ENCODE measurements at places on chromosomes 4 and X.

- DNase-seq = no peak
These were observed 309.7 kb downstream of the PACRGL start for GRCh38 chr4:21009956-21010355.

GRCh38 chr4:155430895-155431795 lies 54.4 kb upstream of the MAP9 start:
- no peak for DNase-seq

- DNase-seq = peak; percentile 38
These were observed 13.1 kb upstream of the AMTN start for GRCh38 chr4:70505151-70505748.

DNA sequence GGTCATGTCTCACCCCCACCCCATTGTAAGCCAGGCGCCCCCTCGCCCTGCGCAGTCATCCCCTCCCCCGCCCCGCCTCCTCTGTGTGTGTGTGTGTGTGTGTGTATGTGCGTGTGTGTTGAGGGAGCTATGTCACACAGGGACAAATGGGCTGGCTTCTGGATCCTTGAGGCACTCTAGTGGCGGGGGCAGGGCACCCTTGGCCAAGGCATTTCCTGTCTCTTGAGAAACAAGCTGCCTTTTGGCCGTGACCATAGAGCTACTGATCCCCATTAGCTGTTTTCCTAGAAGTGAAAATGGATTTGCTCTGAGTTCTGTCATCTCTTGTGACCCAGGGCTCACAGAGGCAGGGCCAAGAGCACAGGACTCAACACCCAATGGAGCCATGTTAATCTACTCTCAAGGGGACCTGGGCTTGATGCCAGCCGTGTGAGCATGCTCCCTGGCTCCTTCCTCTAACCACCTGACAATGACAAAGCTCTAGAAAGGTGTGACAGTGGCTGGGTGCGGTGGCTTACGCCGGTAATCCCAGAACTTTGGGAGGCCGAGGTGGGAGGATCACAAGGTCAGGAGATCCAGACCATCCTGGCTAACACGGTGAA lies 162.5 kb upstream of the BCOR start:
- peak; percentile 29 for DNase-seq

GRCh38 chrX:103628386-103629317 lies at the start of gene TCEAL1:
TSS of gene TCEAL1 (plus strand) at chrX:103628975. CDS start at chrX:103629917, 942 bp downstream.
- peak; percentile 44 for DNase-seq

- no peak for DNase-seq
These were observed at the start of gene MAGEB1 for GRCh38 chrX:30246769-30247489. TSS of gene MAGEB1 (plus strand) at chrX:30247146. CDS start at chrX:30250494, 3,348 bp downstream.

GRCh38 chrX:22039541-22039940 lies 7.4 kb downstream of the PHEX start:
- no peak for DNase-seq

GRCh38 chr4:72505314-72505744 lies 63.7 kb downstream of the ADAMTS3 start:
- peak; percentile 61 for DNase-seq

DNA sequence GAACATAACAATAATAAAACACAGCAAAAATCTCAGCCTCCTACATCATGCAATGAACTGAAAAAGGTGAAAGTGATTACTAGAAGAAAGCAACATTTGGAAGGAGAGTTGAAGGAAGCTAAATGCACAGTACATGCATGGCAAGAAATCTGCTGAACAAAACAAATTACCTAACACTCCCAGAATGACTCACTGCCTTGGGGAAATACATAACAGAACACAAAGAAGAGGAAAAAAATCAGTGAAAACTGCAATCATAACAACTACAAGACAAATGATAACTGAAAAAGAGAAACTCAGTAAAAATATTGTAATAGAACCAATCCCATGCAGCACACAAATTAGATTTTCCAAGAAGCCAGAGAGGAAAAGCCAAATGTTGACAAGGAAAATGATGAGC lies 1513.2 kb downstream of the ARAP2 start:
- peak; percentile 9 for DNase-seq

DNA sequence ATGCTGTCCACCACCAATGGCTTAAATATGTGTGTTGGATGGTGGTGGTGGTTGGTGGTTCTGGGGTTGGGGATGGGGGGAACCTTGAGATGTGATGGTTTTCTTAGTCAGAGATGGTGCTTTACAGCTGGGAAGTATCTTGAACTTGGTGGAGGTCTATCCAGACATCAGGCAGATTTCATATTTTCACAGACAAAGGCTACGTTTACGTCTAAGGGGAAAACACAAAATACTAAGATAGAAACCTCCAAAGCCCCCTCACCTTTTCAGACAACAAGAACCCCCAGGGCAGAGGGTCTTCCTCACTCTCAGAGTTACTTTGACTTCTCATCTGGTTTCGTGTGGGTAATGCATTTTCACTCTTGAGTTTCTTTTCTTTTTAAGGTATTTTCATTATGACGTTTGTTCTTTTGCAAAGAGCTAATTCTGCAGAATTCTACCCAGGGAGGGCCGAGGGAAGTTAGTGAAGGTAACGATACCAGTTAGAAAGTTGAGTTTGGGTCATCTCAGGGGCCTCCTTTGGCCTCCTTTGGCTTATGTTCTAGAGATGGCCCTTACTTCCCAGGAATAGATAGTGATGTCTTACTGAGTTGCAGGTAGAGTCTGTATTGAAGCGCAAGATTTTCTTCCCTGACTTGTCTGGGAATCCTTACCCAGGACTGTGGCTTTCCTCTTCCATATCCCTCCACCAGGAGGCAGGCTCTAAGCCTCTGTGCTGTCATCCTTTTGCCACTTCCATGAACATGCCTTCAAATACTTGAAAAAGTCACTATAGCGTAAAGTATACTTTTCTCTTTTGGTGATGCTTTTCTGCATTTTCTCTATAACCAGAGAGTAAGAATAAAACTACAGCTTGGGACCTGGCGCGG lies 31.9 kb downstream of the RHOH start:
- DNase-seq = no peak

DNA sequence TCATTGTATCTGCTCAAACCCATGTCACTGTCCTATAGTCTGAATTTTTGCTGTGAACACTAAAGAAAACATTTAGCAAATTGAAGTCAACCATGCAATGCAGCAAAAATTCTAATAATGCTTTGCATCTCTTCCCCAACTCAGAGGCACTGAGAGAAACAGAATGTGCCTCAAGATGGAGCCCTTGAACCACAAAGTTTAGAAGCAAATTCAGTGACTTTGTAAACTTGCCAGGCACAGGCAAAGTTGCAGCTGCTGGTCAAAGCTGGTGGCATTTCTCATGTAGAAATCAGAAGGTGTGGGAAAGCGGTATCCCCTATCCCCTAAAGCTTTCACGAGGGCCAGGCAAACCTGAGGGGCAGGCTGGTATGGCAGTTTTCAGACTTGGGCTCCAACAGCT lies 121.7 kb upstream of the DIPK2B start:
- DNase-seq = peak; percentile 79
